ENCODE measurements at places on chromosomes 5 and 9.

- DNase-seq = no peak
Measured at GRCh38 chr9:35696520-35697215, 6.9 kb upstream of the TPM2 start.

DNA sequence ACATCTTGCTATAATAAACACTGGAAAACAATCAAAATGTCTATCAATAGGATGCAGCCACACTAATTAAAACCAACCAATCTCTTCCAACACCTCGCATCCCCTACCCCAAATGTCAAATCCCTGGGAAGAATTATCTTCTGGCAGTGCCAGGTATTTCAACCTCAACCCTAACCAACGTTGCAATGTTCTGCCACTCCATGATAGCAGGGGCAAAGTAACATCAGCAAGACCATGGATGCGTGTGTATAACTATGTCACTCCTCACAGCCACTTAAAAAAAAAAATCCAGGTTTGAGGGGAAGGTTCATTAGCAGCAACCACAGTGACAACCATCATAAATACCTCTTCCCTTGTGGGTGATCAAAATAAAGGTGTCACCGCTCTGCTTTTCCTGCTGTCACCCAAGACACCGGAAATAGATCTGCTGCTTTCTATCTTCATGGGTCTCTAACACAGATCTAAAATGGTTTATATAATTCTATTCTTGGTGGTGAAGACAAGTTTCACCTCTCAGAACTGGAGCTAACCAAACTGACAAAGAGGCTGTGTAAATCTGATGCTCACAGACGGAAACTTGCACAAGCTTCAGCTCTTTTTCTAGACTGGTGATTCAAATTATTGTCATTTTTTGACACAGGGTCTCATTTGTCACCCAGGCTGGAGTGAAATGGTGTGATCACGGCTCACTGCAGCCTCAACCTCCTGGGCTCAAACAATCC lies 9.9 kb downstream of the HSPA9 start:
- no peak for DNase-seq

- no peak for DNase-seq
Measured at GRCh38 chr5:75367401-75367800, 30.4 kb downstream of the HMGCR start.

DNA sequence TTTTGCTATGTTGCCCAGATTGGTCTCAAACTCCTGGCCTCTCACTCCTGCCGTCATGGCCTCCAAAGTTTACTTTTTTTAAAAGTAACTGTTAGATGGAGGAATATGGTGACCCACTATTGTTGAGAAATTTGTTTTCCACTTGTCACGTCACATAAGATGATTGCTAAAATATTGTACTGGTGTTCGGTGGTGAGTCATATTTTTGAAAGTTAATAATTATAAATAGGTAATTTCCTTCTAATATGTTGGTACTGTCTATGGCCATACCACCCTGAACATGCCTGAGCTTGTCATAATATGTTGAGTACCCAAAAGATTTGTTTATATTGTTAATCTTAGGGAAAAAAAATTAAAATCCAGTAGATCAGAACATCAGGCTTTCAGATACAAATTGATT lies 22.6 kb downstream of the RMI1 start:
- no peak for DNase-seq

DNA sequence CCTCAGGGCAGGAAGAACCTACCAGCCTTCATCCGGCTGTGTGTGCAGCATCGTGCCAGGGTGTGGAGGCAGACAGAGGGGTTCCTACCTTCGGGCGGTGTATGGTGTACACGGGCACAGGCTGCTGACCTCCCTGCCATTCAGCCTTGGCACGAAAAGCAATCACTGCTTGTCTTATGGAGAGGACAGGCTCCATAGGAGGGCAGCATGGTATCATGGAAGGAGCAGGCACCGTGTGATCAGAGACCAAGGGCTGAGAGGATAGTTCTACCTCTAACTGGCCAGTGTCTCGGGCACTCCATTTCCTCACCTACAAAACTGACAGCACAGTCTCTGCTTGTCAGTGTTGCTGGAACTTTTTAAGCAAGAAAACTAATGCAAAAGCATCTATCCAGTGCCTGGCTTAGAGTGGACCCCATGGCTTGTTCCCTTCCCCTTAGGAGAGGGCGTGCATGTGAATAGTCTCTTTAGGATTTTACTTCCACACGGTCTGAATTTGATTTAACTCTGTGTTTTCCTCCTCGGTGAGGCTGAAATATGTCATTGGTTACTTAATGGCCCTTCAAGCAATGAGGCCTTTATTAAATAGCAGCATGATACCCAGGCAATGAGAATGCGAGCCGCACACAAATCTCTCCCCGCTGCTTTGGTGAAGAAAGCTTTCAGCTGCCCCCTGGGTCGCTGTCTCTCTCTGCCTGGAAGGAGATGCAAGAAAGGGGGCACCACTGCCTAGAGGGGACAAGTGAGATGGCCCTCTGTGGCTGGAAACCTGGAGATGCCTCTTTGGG lies 22.2 kb downstream of the TTLL11 start:
- DNase-seq = no peak

DNA sequence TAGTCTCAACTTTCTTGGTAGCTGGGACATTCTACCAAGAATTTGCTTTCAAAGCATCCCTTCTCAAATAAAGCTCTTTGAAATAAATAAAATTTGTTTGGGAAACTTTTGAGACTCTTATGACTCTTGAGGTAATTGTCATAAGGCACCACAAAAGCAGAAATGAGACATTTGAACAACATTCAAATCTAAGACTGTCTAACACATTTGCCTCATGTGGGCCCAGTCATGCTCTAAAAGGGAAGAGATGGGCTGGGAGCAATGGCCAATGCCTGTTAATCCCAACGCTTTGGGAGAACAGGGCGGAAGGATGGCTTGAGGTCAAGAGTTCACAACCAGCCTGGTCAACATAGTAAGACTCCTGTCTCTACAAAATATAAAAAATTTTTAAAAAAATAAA lies 26.4 kb downstream of the SLC31A2 start:
- DNase-seq = no peak

- DNase-seq = no peak
Measured at GRCh38 chr5:140725799-140726471, 25.7 kb downstream of the ZMAT2 start.

DNA sequence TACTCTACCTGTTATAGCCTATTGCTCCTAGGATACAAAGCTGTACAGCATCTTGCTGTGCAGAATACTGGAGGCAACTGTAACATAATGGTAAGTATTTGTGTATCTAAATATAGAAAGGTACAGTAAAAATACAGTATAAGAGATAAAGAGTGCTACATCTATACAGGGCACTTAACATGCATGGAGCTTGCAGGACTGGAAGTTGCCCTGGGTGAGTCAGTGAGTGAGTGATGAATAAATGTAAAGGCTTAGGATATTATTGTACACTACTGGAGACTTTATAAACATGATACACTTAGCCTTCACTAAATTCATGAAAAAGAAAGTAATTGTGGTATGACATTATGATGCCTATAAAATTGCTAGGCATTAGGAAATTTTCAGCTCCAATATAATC lies 65.5 kb upstream of the OSMR start:
- DNase-seq = no peak

GRCh38 chr5:172717481-172718195 lies 53.4 kb downstream of the DUSP1 start:
- no peak for DNase-seq

All from NCI-H1048 (cell line).